Liver (tissue), 10 donors: ENCODE measurements at places on chromosomes 4 and X.
A peak's percentile ranks its signal among the peaks of the same experiment; 100 is the strongest.

DNA sequence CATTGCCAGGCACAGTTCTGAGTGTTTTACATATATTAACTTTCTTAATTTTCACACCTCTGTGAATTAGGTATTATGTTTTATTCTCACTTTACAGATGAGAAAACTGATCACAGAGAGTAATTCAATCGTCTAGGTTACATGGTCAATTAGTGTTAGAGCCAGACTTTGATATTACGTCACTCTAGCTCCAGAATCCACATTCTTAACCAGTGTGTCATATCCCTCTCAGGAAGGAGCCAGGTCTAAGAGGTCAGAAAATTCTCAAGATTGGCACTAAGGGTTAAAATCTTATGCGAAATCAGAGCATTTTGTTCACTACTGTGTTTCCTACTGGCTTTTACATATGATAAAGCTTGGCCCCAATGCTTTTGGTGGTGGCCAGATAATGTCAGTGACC, 7.4 kb downstream of the DMP1 start:
- no peak for DNase-seq

DNA sequence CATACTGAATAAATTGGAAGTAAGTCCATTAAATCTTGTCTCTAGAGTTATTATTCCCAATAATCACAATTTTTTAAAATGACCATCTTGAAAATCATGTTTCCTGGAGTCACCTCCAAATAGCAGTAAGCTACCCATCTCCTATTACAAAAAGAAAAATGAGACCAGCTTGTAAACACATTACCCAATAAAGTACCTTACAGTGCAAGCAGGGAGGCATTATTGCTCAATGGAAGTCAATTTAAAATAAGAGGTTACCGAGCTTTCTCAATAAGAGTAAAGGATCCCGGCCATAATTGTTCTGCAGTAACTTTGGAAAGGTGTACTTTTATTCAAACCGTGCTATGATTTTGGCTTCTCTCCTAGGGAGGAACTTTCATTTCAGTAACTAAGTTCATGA, 78.0 kb downstream of the DMD start:
- DNase-seq: no peak

DNA sequence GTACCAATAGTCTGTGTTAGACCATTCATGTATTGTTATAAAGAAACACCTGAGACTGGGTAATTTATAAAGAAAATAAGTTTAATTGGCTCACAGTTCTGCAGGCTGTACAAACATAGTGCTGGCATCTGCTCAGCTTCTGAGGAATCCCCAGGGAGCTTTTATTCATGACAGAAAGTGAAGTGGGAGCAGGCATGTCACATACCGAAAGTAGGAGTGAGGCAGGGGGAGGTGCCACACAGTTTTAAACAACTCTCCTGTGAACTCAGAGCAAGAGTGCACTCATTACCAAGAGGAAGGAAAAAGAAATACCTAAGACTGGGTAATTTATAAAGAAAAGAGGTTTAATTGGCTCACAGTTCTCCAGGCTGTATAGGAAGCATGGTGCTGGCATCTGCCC, 591.2 kb downstream of the PPP4R3C start:
- DNase-seq: no peak

GRCh38 chrX:145393702-145394235, 146.5 kb downstream of the SPANXN1 start:
- DNase-seq: no peak

- peak; percentile 46 for DNase-seq
These were observed 39.4 kb downstream of the WFS1 start for GRCh38 chr4:6308899-6309643.

- no peak for DNase-seq
These were observed 216.6 kb downstream of the SHROOM3 start for GRCh38 chr4:76651616-76652015.
